ENCODE measurements at places on chromosomes 12 and 14.

- DNase-seq, result no peak
Measured at GRCh38 chr12:124053851-124054250, 80.8 kb downstream of the ZNF664 start.

DNA sequence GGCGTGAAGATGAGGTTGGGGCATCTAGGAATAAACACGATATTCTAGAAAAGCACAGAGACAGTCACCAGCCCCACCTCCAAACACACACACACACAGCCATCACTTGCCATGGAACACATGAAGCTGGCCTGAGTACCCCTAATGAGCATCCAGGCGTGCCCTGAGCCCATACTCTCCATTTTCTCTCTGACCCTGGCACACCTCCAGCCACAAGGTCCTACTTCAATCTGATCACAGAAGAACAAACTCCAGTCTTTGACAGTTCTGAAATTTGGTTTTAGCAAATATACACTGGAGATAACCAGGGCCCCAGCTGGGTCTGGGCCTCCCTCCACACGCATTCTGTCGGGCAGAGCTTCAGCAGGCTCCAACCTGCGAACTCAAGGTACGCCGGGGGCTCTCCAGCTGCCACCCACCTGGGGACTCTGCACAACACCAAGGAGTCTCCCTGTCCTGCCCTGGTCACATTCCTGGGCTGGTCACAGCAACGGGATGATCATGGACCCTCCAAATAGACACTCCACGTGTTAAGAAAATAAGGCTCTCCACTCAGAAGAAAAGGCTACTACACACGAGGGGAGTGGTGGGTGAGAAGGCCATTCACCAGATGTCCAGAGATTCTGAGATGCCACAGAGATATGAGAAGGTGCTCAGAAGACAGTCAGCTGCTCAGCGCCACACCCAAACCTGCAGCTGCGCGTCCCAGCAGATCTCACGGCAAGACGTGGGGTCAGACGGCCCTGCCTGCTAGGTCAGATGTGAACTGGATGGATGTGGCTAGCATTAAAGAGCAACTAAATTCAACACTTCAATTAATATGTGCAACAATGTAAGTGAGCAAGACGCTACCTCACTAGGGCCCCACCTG, 57.0 kb upstream of the PNMA1 start:
- no peak for DNase-seq

- no peak for DNase-seq
Measured at GRCh38 chr12:11798856-11799501, 149.5 kb downstream of the ETV6 start.

DNA sequence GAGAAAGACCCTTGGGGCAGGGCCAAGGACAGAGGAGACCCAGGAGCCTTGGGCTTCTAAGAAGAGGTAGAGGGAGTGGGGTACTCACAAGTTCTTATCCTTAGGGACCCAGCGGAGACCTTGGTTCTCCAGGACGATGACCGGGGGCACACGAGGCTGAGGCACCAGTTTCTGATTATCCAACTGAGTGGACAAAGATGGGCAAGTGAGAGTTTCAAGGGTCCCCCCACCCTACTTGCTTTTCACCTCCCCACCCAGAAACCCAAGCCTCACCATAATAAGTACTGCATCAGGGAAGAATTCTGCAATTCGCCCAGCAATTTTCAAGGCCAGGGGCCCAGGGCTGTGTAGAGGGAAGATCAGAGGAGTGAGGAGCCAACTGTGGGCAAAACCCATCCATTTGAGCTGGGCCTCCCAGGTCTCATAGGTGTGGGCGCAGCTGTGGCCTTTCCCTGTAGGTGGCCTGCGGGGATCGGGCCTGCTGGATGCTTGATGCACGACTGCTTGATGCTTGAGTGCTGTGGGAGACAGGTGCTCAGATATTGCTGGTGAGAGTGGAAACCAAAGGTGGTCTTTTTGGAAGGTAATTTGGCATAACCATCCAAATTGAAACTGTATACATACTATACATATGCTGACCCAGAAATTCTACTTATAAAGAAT, 2.0 kb downstream of the EMC9 start:
- DNase-seq, result no peak

GRCh38 chr14:95335071-95335470, 15.4 kb upstream of the CLMN start:
- DNase-seq, result no peak

GRCh38 chr12:75528692-75529091, 17.3 kb upstream of the KRR1 start:
- no peak for DNase-seq

GRCh38 chr14:56803816-56804535, 6.3 kb downstream of the OTX2 start:
- DNase-seq, result no peak
